ENCODE measurements at places on chromosomes 2 and 18. TPM values are rescaled to one million over a fixed set of nuclear protein-coding genes. Genes with fewer than 3 reads are reported as not detected.

DNA sequence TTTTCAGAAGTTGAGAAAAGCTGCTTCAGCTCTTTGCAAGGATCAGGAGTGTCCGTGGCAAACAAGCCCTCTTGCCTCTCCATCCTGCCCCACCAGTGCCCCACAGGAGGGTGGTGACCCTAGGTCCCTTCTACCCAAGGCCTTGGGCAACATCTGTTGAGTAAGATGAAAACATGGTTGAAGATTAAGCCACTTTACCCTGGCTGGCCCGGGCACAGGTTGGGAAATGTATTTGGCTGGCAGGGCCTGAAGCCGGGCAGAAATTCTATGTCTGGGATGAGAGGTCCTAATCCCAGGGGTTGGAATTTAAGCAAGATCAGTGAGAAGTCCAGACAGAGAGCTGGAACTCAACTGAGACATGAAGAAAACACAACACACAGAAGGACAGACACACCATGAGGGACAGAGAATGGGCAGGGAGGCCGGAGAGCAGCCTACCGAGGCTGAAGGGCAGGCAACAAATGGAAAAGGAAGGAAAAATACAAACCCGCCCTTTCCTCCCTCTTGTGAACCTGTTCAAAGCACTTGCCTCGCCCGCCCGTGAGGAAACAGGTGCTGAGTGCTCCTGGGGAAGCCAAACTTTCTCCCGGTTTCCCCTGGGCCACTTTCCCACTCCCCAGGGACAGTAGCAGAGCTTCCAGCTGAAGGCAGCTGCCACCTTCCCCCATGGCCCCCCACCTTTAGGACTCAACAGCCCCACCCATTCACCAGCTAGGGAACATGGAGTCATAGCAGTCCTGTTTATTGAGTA, 86.1 kb downstream of the TNS1 start:
- no peak for DNase-seq

The ABCG8 gene
- not detected for total RNA-seq

The SERPINB10 gene
- not detected for total RNA-seq

GRCh38 chr2:152565884-152566727, 151.2 kb downstream of the PRPF40A start:
- DNase-seq = no peak

The RAX gene
- total RNA-seq = not detected

The ZSWIM2 gene
- not detected for total RNA-seq

DNA sequence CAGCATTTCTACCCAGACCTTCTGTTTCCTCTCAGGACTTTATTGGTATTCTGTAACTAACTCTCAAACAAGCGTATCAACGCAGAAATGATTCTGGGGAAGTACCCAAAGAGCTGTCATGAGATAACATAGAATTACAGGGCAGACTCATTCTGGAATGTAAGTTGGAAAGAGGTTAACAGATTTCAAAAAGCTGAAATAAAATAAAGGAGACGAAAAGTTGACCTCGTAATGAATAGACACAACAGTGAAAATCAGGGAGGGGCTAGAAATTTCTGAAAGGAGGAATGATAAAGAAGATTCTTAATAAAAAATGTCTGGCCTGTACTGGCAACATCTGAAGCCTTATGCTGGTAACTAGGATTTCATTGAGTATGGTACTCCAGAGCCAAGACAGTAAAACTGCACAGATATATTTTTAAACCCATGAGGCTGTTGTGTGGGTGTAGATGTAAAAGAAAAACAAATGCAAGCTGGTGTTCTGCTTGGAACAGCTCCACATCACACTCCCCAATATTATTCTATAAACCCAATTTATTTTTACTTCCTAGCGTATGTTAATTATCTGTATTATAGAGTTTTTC, 23.9 kb downstream of the RBMS1 start:
- no peak for DNase-seq

- no peak for DNase-seq
These were observed 56.6 kb downstream of the ZNF804A start for GRCh38 chr2:184654945-184655344.

DNA sequence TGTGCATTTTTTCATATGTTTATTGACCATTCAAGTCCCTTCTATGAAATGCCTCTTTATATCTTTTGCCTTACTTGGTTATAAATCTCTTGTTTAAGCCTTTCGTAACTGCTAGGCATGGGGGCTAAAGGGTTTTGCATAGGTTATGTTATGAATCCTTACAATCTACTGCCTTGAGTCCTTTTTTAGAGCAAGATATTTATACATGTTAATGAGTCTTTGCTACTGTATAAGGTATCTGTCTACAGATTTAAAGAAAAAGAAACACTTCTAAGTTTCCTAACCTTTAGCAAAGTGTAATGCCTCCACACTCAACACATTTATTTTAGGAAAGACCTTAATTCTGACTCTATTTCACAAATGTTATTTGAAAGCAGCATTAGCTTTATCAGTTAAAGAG, 43.6 kb upstream of the XPO1 start:
- no peak for DNase-seq

DNA sequence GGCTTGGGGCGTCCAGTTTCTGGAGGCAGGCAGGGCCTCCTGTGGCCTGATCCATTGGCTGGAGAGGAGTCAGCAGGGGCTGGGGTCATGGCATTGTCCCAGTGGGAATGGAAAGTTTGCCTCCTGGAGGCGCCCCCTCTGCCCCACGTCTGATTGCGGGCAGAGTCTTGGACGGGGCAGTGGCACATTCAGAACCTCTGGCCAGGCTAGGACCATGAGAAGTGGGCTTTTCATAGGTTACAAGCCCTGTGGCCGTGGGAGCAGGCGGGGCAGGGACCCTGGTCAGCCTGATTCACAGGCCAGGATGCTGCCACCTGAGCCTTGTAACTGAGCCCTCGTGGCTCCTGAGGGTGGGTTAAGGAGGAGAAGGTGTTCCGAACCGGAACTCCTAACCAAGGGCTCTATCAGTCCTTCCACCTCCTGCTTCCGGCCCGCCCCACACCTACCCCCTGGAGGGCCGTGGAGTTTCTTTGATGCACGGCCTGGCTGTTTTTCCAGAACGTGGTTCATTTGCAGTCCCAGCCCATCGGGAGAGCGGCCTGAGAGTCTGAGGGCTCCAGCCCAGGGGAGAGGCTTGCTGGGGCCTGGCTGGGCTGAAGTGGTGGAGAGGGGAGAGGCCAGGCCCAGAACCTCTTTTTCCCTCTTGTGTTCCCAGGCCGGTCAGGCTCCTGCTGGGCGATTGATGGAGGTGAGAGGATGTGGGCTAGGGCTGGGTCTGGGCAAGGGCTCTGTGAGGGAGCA, 43.9 kb upstream of the PLB1 start:
- DNase-seq = no peak

DNA sequence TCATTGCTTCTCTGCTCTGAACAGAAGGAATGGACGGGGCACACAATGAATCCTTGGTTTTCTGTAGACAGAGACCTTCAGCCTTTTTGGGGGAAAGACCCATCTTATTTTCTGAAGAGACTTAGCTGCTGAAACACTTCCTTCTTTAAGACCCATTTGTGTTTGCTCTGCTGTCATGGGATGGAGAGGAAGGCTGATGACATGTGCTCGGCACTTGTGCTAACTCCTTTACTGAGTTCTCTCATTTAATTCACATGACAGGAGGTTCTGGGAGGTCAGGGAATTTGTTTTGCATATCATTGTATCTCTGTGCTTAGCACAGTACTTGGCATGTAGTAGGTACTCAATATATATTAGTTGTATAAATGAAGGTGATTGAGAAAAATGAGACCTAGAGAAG, 39.0 kb downstream of the OXER1 start:
- DNase-seq = no peak

DNA sequence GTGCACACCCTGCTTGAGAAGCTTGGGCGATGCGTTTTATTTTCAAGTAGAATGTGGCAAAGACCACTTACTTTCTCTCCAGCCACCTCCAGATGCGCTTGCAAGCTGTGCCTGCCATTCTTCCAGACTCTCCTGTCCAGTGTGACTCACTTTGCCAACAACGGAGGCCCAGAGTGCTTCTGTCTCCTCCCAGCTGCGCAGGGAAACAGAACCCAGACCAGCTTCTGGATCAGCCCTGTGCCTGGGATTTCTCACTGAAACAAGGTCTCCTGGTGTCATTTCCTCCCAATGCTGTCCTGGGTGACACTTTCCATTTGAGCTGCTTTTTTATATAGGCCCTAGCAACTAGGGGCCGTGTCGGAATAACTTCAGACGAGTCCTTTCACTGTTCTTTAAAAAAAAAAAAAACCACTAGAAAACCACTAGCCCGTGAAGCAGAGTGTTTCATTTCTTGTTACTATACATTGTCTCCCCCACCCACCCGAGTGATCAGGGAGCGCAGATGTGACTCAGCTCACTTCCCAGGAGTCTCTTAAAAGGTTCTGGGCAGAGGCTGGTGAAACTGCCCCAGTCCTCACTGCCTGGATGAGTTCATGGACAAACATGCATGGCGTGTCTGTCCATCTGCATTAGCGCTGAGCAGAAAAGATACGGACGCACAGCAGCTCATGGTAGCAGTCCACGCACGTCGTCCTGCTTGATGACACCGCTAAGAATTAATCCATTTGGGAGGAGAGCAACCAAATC, 25.3 kb upstream of the RPL31 start:
- DNase-seq = no peak

The CD302 gene
- 5.2 TPM for total RNA-seq

- no peak for DNase-seq
These were observed 53.5 kb upstream of the C2orf15 start for GRCh38 chr2:99088017-99088416.

DNA sequence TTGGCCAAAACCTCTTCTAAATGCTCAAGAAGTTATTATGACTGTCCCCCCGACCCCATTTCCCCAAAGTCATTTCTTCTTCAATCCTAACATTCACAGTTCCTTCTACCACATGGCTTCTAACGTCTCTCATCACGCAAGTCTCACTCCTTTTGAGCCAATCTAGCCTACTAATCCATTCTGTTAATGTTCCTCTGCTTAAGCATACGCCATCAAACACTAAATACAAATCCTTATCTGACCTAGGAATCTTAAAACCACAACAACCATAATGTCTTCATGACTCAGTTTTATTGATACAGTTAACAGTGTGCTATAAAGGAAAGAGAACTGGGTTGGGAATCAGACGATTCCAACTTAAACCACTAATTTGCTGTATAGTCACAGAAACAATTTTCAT, 23.9 kb downstream of the HNRNPLL start:
- no peak for DNase-seq

Measured in endothelial cell (in vitro differentiated cells).